ENCODE measurements at places on chromosomes 6 and 20.

- DNase-seq: no peak
These were observed 37.1 kb upstream of the UTRN start for GRCh38 chr6:144248003-144248402.

- no peak for DNase-seq
These were observed 15.0 kb downstream of the MAP7 start for GRCh38 chr6:136535017-136535765.

DNA sequence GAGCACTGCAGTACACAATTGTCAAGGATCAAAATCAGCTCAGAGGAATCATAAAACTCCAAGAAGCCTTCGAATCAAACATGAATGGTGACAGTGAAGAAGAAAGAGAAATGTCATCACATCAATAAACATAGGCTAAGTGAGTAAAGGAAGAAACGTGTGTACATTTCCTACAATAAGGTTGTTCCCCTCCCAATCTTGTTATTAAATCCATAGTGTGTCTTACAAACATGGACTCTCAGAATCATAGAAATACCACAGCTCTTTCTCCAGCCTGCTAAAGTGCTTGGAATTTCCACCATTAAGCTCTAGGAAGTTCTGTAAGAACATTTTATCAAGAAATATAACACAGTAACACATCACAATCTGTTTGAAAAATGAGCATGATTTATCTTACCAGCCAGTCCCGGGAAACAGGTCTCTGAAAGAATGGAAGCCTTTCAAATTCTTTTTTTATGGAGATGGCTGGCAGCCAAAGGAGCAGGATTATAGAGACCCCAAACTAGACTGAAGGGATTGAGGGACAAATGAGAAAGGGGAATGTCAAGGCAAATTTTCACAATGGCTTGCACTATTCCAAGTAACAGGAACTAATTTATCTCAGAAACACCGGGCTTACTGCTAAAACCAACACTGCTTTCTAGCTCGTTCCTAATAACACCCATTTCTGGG lies 4.5 kb upstream of the TNFAIP3 start:
- no peak for DNase-seq

GRCh38 chr20:39699166-39699725 lies 737.1 kb downstream of the DHX35 start:
- no peak for DNase-seq

Data from activated CD4-positive, alpha-beta T cell treated with anti-CD3 and anti-CD28 coated beads, Interleukin-2, amount 50 U/mL, for 24 hours (primary cell).